HFFc6 (cell line): ENCODE measurements at places on chromosomes 12 and 14.

DNA sequence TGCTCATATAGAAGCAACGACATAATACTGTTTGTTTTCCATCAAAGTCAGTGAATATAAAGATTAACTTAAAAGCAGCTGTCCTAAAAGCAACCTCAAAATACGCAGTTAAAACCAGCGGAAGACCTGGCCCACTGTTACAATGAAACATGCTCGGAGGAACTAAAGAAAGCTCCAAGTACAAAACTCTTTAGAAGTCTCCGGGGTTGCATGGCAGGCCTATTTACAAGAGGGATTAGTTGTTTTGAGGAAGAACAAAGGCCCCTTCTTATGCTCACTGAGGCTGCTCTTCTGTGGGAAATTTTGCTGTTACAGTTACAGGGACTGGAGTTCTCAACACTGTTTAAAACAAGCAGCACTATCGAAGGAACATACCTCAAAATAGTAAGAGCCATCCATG, 75.9 kb upstream of the C12orf71 start:
- DNase-seq: no peak

DNA sequence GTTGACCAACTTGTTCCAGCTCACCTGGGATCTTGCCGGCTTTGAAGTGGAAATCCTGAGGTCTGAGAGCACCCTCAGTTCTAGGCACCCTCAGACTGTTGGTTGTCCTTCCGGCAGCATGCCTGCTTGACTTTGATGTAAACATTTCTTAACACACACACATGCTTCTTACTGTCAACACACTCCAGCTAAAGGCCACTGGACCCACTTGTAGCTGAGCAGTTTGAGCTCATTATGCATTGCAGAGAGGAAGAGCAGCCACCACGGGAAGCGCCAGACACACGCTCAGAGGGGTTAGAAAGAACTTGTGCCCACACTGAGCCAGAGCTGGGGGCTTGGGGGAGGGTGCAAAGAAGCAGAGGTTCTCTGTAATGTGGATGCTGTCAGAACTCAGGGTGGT, 55.8 kb downstream of the TNFAIP2 start:
- DNase-seq: no peak

DNA sequence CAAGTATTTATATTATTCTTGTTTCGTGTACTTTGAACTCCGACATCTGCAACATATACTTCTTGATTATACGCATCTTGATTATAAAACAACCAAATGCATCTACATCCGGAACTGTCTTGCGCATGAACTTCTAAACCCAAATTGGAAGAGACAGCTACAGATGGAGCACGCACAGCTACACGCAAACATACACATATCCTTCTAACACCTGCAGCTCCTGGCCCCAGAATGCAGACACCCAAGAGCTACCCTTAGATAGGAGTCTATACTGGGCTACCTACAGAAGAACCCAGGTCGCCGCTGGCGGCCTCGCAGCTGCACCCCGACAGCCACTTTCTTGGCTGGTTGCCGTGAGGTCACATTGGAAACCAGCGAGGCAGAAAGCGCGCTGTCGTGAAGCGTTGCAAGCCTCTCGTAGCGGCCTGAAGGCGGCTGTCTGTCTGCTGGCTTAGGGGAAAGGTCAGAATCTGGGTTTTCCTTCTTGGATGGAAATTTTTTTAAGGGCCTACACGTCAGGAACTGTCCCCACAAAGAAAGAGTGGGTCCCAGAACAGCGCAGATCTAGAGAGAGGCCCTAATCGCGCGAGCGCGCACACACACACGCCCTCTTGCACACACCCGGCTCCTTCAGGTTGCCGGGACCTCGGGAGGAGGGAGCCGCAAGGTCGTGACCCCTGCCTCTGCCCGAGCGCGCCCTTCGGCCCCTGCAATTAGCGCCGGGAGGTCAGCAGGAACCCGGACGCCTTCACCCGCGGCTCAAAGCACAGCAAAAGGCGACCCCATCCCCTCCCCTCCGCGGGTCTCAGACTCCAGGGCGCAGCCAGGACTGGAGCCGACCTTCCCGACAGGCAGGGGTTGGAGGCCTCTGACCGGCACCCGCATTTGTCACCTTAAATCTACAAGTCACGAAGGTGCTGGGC, 17.0 kb downstream of the TBX3 start:
- peak; percentile 77 for DNase-seq

DNA sequence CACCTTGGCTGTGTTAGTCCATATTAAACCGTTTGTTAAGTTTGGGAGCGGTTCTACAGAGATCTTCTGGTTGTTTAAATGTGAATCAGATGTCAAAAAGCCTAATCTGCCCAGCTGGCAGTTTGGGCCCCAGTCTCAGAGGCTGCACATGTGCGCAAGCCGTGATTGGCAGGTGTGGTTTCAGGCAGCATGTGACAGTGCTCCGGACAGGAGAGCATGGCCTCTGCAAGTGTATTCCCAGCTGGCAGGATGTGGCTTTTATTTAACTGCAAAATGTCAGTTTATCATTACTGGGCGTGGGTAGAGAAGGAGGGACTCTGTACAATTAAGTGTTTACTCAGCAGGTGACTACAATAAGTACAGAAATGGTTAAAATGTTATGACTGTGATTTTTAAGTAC, 77.5 kb downstream of the PELI2 start:
- DNase-seq: peak; percentile 9

DNA sequence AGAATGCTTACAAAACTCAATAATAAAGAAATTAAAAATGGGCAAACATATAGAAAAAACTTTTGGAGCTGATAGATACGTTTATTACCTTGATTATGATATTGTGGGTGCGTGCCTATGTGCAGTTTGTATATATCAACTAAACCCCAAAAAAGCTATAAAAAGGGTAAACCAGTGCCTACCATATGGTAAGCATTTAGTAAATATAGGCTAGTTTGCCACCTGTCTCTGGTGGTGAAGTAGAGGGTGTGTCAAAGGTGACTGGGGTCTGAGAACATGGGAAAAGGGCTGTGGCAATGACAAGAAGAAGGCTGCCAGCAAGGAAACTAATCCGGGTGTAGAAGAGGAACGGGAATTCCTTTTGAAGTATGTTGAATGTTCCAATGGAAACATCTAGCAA, 18.3 kb downstream of the GALNT8 start:
- no peak for DNase-seq

DNA sequence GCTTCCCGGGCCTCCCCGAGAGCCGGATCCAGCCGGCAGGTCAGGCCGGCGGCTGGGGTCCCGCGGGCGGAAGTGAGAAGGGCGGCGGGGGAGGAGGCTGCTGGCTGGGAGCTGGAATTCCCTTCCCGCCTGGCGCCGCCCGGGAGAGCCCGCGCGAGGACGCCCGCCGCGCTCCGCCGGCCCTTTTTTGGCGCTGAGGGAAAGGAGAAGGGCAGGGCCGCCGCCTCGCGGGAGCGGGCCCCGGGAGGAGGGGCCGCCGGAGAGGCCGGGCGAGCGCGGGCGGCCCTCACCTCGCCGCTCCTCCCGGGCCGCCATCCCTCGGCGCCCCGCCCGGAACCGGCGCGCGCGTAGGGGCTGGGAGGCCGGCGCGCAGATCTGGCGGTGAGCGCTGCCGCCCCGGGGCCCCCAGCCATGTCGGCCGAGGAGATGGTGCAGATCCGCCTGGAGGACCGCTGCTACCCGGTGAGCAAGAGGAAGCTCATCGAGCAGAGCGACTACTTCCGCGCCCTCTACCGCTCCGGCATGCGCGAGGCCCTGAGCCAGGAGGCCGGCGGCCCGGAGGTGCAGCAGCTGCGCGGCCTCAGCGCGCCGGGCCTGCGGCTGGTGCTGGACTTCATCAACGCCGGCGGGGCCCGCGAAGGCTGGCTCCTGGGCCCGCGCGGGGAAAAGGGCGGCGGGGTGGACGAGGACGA, at the start of the genes KLHL42 and MANSC4:
Gene KLHL42, plus strand, starts transcription at position 314 of the 692 bp plus-strand sequence. Its CDS starts 98 bp downstream, at position 412.
Gene MANSC4, minus strand, starts transcription at position 317 of the 692 bp plus-strand sequence. CDS start 8,960 bp downstream, outside the sequence.
- peak; percentile 66 for DNase-seq

- DNase-seq: no peak
Measured at GRCh38 chr12:62928632-62929031, 6.3 kb downstream of the PPM1H start.
